NCI-H1048 (cell line): ENCODE measurements at places on chromosomes 1 and 21.

DNA sequence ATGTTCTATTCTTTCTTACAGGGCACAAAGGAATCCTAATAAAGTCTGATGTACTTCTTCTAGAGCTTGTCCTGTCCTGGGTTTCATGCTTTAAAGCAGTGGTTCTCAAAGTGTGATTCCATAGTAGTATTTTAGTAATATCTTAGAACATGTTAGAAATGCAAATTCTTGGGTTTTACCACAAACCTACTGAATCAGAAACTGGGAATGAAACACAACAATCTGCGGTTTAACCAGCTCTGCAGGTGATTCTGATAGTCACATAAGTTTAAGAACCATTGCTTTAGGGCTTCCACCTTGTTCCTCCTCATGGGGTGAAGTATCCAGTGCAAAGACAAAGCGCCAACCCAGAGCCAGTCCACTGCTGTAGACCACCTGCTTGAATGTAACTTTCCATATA, 41.1 kb downstream of the NGF start:
- DNase-seq = no peak

DNA sequence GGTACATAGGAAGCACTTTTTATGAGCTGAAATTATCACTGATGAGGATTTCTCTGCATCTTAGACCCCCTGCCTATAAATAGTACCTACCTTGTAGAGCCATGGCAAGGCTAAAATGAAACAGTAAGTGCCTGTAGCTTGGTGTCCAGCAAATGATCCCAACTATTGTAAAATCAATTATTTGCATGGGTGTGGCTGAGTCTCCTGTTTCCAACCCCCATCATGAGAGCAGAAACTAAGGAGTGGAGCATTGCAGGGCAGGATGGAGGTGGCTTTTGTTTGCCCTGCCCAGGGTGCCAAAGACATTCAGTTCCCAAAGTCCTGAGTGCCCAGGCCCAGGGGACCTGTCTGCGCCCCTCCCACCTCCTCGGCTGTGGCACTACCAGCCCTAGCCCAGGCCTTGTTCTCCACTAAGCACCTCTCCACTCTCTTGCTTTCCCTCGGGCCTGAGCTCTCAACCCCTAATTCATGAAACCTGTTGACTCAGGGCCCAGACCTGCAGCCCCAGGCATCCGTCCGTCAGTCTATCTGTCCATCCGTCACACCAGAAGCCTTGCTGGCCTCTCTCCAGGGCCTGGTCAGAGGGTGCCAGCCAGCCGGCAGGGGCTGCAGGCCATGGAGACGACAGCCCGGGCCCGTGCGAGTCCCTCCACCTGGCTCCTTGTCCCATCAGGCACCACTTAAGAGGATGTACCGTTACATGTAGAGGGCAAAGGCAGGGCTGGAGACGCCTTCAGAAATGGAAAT, 39.6 kb downstream of the PAX7 start:
- no peak for DNase-seq

DNA sequence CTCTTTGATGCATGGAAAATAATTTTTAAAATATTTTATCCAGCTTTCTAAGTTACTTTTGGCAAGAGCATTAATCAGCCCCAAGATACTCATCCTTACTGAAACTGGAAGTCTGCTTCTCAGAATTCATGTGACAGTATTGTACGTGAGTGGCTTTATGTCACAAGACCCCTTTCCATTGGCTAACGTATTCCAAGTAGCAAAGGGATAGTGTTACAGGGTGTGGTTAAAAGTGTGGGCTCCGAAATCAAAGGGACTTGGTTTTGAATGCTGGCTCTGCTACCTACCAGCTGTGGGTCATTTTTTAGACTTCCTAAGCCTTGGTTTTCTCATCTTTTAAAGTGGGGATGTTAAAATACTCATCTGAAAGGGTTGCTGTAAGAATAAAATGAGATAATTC, 91.7 kb downstream of the RHOU start:
- no peak for DNase-seq

GRCh38 chr1:16156848-16157495, 1.1 kb upstream of the EPHA2 start:
- no peak for DNase-seq

DNA sequence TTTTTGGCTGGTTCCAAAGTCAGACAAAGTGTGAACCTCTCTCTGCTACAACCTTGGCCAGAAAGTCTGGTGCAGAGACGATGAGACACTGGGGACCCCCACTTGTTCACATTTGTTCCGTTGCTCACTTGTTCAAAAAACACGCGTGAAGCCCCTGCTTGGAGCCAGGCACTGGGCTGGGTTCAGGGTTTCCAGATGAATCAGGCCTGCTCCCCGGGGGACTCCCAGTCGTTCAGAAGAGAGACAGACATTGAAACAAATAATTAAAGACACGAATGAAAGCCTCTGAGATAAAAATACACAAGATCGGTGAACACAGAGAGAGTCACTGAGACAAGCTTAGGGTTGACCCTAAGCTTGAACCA, 101.5 kb upstream of the RUNX3 start:
- no peak for DNase-seq

DNA sequence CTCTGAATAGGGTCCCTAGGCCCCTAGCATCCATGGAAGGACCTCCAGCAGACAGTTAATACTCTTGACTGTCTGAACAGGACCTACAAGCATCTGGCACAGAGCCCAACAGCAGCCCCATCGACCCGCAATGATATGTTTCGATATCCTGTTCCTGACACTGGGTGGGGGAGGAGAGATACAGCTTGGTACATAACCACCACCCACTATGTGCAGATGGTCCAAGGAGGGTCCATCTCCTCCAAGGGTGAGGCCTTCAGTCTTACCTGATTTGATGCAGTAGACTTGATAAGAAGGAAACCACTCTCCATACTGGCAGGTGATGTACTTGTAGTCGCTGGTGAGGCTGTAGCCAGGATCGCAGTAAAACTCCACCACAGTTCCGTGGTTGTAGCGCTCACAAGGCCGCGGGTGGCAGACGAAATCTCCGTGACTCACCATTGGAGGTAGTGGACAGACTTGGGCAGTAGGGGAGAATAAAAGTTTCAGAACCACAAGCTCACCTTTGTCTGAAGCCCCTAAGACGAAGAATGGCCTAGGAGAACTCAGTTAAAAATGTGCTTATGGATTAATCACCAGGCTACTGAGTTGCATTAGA, 86.0 kb upstream of the TLR5 start:
- no peak for DNase-seq

GRCh38 chr1:93036672-93037071, 42.4 kb upstream of the MTF2 start:
- no peak for DNase-seq

- no peak for DNase-seq
Observed at GRCh38 chr1:17097787-17098186, 21.5 kb downstream of the PADI2 start.

DNA sequence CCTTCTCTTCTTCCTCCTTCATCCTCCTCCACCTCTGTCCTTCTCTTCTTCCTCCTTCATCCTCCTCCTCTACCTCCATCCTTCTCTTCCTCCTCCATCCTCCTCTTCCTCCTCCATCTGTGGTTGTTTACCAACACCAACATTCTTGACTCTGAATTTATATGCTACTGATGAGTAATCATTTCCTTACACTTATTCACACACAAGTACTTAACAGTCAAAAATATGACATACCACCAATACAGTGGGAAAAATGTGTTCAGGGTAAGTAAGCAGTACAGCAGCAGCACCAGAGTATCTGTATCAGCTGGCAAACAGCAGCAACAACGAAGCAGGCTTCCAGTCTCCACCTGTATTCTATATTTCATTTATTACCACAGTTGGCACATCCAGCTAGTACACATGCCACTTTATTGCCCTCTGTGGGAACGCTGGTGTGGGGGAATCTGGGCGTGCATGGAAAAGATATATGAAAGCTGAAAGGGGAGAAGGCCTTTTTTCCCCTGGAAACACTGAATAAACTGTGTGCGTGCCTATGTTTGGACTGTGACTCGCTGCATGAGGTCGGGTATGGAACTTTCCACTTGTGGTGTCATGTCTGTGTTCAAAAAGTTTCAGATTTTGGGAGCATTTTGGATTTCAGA, 16.0 kb downstream of the ADSS2 start:
- no peak for DNase-seq

DNA sequence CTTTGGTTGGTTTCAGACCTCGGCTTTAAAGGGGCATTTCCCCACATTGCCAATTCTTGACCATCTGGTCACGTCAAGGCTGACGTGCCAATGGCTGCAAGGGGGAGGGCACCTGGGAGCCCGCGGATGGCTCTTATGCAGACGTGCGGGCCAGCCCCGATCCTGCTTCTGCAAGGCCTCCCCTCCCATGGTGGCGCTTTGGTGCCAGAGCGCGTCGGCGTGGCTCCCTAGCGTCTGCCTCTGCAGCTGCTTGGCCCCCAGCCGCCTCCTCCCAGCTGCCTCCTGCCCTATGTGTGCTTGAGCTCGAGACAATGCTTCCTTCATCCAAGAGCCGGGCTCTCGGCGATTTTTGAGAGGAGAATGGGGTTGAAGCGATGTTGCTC, 29.1 kb downstream of the SKI start:
- DNase-seq = no peak

- no peak for DNase-seq
Observed at GRCh38 chr1:41153750-41154274, 88.3 kb downstream of the SCMH1 start.
